ENCODE measurements at places on chromosomes 7 and 10.

GRCh38 chr10:72846238-72846637, 47.3 kb upstream of the OIT3 start:
- peak; percentile 75 for DNase-seq

DNA sequence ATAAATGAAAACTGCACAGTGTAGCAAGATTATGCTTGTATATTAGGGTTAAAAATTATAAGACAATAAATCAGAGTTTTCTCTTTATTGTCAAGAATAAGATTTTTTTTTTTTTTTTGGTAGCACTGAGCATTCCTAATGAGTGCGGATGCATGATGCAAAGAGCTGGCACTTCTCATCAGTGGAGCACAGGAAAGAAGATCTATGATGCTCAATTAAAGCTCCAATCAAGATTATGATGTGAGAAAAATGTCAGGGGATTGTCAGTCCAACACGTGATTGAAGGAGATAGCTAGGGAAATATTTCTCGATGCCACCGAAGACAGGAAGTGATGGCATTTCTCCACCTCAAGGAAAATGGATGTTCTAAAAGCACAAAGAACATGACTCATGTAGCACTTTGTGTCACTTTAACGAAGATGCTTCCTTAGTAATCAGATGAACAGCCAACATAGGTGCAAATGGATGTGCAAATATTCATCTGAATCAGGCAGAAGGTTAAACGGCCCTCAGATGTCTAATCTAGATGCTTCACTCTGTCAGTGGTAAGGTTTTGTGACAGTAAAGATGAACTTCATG, 240.9 kb downstream of the THSD7A start:
- no peak for DNase-seq

GRCh38 chr7:133975130-133975529, 152.0 kb upstream of the LRGUK start:
- peak; percentile 23 for DNase-seq

DNA sequence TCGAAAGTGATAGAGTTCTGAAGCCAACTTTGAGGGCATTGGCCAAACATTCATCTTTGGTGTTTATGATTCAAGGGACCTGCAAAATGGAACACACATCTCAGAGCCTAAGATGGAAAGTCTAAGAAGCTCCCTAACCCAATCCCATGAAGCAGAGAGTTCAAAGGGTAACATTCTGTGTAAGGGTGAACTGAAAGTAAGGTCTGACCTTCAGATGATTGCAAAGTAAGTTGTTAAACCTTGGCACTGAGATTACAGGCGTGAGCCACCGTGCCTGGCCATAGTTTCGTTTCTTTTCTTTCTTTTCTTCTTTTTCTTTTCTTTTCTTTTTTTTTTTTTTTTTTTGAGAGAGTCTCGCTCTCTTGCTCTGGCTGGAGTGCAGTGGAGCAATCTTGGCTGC, 2.2 kb downstream of the ZNF212 start:
- no peak for DNase-seq

DNA sequence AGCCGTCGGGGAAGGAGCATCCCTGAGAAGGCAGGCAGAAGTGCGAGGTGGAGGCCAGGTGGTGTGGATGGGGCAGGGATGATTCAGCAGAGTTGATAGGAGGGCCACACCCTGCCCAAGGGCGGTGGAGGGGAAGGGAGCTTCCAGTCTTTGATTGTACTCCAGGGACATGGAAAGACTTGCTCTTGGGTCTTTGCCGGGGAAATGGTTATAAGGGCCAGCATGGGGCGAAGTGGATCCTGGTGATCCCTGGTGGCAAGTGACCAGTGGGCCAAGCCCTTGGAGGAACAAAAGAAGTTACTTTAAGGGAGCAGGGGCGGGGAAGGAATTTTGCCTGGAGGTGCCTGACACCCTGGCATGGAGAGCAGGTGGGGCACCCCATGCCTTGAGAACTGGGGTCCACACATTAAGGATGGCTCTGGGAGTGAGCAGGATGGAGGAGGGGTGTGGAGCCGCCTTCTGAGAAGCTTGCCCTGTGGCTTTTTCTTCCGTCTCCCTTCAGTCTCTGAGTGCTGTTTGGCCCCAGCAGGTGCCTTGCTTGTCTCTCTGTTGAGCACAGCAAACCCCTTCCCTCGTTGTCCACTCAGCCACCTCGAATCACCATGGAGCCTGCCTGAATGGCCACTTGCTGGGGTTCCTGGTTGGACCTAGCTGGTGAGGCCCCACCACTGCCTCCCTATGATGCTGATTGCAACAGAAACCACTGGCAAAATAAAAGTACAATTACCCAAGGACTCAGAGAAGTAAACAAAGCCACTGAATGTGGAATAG, 83.9 kb downstream of the RAMP3 start:
- DNase-seq: no peak

- DNase-seq: no peak
These were observed 12.2 kb downstream of the MICALL2 start for GRCh38 chr7:1447112-1447511.

DNA sequence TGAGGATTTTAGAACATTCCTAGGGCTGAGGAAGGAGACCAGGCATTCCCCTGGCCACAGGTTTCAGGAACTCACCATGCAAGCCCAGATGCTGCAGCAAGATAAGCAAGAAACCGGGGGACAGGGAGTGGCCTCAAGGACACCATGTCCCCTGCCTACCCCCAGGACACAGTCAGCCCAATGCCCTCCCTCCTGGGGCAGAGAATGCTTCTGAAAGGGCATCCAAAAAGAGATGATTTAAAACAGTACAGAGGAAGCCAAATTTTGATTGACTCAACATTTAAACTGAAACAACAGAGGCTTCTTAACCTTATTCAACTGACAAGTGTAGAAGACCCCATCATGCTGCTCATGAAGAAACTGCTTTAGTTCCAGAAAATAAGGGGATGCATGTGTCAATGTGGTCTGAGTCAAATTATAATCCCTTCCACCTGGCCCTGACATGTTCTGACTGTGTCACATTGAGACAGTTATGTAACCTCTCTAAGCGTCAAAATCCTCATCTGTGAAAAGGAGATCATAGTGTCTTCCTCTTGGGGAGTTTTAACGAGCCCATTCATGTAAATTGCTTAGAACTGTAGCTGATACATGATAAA, 60.0 kb downstream of the ICA1 start:
- DNase-seq: no peak

DNA sequence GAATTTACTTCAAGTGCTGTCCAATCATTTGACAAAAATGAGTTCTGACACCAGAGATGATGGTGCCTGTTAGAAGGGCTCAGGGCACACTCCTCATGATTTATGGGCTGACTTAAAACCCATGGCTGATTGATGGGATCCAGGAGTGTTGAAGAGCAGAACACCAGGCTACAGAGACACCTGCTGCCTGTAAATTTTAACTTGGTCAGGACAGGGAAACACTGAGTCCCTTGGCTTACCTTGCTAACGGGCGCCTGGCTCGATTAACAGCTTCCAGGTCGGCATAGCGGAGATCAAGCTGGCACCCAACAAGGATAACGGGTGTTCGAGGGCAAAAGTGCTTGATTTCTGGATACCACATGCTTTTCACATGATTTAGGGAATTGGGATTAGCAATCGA, 51.4 kb downstream of the RHOBTB1 start:
- no peak for DNase-seq

GRCh38 chr10:76558586-76558985, 1079.0 kb downstream of the KCNMA1 start:
- peak; percentile 77 for DNase-seq

DNA sequence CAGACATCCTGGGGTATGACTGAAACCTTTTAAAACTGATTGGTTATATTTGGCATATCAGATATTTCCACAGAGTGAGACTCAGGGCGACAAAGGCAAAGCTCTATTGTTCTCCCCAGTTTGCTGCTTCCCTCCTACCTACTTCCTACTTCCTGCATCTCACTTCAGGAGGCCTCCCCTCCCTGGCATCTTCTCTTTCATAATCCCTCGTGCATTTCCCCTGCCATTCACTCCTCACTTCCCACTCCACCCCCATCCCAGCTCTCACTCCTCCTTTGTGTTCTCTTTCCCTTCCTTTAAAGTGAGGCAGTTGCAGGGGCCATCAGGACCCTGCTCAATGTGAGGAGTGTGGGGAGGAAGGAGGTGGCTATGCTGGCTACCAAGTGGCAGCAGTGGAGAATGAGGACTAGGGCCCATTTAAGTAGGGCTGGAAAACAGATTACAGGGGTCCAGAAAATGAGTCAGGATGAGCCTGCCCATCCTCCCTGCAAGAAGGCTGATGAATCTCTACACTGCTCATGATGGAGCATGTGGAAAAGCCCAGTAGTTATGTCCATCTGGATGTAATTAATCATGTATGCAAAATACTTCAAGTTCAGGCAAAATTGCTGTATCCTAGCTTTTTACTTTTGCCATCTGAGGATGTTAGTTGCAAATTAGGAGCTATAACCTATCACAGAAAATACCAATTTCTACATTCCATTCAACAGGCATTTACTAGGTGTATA, 311.8 kb upstream of the IMMP2L start:
- peak; percentile 45 for DNase-seq

DNA sequence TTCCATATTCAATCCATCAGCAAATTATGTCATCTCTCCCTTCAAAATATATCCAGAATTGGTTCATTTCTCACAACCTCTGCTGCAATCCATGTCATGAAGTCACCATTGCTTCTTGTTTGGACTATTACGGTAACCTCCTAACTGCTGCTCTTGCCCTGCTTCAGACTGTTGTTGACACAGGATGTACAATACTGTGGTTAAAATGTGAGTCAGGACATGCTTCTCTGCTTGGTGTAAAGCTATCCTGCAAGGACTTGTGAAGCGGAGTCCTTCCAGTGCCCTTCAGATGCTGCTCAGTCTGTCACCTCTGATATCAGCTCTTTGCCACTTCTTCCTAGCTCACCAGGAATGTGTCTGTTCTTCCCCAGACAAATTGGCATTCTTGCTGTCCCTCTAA, 10.4 kb upstream of the NXPH1 start:
- DNase-seq: no peak

GRCh38 chr10:14812271-14812670, 25.6 kb downstream of the CDNF start:
- peak; percentile 19 for DNase-seq

DNA sequence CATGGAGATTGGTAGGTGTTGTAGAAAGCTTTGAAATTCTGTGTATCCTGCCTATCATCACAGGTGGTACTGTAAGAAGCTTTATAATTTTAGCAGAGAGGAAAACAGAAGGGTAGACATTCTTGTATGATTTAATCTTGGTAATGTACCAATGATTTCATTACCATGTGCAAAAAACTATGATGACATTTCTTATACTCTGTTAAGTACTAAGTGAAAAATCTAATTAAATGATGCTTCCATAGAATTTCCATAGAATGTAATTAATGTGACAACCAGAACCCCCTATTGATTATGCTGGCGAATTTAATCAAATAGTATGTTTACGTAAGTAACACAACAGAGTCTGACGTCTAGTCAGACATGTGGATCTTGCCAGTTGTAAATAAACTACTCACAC, 16.0 kb upstream of the RHOBTB1 start:
- DNase-seq: no peak

DNA sequence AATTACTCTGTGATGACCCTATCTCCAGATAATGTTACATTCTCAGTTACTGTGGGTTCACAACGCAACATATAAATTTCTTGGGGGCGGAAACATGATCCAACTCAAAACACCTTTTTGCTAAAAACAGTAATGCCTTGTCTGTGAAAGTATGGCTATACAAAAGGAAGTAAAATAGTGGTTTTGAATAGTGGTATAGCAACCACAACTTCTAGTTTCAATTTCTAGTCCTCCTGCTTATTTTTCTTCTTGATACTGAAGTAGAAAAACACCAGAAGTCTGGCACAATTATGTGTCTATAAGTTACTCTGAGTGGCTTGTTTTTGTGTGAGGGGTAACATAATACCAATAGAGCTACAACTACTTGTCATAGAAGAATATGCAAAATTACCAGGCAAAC, 21.5 kb upstream of the ZNF800 start:
- no peak for DNase-seq

DNA sequence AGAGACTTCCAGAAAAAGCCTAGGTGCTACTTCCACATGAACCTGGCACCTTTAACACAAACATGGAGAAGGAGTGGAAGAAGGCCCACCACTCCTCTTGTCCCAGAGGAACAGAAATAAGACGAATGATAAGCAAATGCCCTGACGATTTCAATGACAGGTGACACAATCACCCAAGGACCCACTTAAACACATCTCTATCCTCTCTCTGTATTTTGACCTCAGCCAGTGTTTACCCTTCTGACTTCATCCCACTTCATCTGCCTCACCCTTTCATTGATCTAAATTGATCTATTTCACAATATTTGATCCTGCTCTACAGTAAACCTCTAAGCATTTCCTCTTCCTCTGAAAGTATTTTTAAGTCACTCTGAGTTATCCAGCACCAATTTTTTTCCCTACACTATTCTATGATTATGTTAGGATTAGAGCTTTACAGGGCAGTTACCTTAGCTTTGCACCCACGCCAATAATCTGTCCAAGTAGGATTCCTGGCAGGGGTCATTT, 9.1 kb downstream of the GOT1 start:
- no peak for DNase-seq

DNA sequence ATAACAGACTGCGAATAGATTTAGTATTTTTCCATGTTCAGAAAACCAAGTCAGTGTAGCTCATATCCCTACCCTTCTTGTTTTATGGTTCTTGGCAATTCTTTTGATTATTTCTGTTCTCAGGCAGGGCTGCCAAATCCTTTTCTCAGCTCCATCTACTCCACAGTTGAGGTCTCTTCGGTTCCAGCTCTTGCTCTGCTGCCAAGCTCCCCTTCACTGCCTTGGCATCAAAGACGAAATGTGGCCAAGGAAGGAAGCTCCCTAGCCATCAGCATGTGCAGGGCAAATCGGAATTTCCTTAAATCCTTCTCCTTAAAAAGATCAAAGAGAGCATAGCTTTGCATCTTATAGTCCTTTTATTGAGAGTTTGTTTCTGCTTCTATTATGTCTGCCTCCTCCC, 116.4 kb upstream of the NOBOX start:
- DNase-seq: no peak

- DNase-seq: no peak
These were observed 13.5 kb downstream of the UPP1 start for GRCh38 chr7:48102530-48102929.

- DNase-seq: peak; percentile 64
These were observed at the start of gene RNLS for GRCh38 chr10:88582806-88583583. Gene RNLS, minus strand, starts transcription at chr10:88583318.

GRCh38 chr10:75079436-75080083, 31.9 kb upstream of the SAMD8 start:
- no peak for DNase-seq

GRCh38 chr7:113796557-113796956, 122.3 kb downstream of the PPP1R3A start:
- DNase-seq: peak; percentile 93
